CD4-positive, alpha-beta T cell treated with Interferon alpha-2 for 1 hour (primary cell): ENCODE measurements at places on chromosomes 1 and 21.

DNA sequence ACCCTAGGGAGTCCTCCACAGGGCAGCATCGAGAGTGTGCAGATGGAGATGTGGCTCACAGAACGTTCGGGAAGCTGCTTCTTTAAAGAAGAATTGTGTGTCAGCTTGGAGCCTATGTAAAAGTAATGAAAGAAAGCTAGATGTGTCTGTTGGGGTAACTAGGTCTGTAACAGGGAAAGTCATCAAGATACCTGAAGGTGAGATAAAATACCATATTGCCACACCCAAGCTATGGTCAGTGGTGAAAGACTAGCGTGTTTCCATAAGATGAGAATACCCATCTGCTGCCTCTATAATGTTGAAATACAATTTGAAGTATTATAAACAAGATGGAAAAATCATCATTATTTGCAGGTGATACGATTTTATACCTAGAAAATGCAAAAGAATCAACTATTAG is 17.5 kb downstream of the RCAN1 start:
- DNase-seq: no peak

GRCh38 chr1:59393211-59394180 is 96.6 kb downstream of the FGGY start:
- no peak for DNase-seq

DNA sequence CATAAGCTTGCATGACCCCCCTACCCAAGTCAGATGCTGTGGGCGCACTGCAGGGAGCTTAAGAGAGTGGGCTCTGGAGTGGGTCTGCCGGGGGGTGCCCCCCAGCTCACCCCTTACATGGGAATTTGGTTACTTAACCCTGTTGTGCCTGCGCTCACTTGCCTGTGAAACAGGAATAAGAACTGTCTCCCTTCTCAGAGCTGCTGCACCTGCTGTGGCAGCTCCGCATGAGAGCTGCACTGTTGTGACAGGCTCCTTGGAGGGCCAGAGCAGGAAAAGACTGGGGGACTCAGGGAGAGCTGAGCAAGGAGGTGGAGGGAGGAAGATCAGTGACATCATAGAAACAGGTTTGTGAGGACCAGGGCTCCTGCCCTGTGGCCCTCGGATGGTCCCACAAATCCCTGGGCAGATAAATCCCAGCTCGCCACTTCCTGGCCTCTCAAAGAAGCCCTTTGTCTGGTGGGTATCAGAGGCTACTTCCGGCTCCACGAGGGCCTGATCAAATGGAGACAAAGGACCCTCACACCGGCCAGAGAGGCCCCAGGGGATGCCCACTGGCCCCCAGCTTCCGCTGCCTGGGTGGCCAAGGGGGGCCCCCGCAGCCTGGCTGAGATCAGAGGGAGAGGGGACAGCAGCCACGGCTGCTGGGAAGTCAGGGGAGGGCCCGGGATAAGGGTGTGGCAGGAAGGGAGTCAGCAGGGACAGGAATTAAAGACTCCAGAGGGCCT is 28.9 kb upstream of the LAPTM5 start:
- DNase-seq: no peak

- DNase-seq: no peak
These were observed 10.0 kb upstream of the B4GALT3 start for GRCh38 chr1:161187311-161187710.

GRCh38 chr1:51867479-51868232 is 10.9 kb downstream of the NRDC start:
- no peak for DNase-seq

DNA sequence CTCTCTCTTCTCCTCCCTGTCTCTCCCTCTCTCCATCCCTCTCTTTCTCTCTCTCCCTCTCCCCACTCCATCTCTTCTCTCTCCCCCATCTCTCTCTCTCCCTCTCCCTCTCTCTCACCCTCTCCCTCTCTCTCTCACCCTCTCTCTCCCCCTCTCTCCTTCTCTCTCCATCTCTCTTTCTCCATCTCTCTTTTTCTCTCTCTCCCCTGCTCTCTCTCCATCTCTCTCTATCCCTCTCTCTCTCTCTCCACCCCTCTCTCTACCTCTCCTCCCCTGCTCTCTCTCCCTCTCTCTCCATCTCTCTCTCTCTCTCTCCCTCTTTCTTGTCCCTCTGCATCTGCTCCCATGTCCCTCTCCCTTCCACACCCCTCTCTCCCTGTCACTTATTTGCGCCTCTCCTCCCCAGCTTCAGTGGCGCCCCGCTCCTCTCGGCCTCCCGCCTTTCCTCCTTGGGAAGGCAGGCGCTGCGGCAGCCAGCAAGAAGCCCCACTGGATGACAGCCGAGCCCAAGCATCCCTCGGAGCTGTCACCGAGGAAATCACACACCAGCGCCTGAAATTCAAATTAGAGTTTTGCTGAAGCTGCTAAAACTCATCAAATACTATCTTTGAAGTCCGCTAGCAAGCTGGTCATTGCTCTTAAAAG is 15.3 kb upstream of the EPHA8 start:
- DNase-seq: no peak

- no peak for DNase-seq
These were observed 72.3 kb downstream of the SCMH1 start for GRCh38 chr1:41169799-41170180.

GRCh38 chr1:30478799-30479563 is 244.4 kb downstream of the MATN1 start:
- DNase-seq: no peak

GRCh38 chr21:36005018-36005417 is 55.3 kb downstream of the SETD4 start:
- no peak for DNase-seq

DNA sequence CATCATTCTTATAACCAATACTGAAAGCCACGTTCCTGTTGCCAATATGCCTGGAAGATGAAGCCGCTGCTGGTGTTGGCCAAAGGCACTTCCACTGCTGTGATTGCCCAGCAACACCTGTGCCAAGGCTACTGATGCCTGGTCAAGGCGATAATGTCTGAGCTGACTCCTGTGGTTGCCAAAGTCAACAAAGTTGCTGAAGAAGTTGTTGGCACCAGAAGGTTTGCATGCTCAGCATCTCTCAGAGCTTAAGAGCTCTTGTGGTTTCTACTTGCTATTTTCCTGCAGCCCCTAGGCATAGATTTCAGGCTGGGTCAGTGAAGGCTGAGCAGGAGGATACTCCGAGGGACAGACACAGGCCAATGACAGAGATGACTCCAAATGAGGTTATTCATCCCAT is 63.4 kb upstream of the RAB3GAP2 start:
- DNase-seq: no peak

GRCh38 chr1:17120962-17121837 is 1.9 kb upstream of the PADI2 start:
- no peak for DNase-seq

DNA sequence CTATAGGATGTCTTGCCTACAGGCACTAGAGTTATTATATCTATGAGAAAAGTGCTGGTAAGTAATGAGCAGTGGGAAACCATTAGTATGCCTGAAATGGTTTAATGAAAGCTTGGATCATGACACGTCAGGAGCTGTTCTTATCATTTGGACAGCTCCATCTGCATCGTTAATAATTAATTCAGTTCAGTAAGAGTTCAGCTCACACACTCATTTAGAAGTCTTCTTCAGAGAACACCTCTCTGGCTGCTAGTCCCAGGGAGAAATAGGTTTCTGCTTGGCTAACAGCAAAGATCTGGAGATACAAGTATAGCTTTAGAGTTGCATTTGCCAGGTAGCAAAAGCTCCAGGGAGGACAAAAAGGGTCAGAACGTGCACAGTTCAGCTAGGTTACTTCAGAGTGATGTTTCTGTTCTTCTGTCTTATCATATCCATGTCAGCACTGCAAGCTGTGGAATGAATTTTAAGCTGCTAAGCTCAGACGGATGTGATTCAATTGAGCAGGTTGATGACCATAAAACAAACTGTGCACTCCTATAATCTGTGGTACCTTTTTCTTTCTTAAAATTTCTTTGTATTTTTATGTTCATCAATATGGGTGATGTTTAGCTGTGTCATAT is 173.6 kb downstream of the ADGRL2 start:
- DNase-seq: no peak

- no peak for DNase-seq
These were observed 3.0 kb downstream of the RRP1 start for GRCh38 chr21:43792406-43792805.

DNA sequence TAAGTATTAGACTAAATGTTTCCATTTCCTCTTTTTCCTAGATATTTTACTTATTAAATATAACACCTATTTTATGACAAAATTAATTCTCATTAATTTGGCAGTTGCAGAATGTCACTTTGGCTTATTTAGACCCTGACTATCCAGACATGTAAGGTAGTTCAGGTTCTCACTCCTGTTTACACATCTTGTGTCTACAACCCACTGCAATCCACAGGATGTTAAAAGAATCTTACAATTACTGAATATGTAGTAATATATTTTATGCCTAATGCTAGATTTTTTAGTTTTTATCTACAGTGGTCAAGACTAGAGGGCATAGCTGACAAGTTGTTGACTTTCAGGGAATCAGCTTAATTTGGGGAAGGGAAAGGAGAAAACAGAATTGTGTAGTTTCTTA is 346.7 kb downstream of the USP25 start:
- DNase-seq: no peak

DNA sequence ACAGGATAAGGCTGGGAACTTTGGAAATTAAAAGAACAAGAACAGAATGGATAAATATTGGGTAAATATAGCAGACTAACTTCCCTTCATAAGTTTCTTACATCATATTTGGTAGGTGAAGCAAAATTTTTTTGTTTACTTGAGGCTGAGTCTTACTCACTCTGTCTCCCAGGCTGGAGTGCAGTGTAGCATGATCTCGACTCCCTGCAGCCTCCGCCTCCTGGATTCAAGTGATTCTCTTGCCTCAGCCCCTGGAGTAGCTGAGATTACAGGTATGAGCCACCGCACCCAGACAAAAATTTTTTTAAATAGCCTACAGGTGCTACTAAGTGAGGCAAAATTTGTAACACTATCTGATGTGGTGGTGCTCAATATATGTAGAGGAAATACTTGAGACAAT is 50.7 kb downstream of the TM2D1 start:
- no peak for DNase-seq

DNA sequence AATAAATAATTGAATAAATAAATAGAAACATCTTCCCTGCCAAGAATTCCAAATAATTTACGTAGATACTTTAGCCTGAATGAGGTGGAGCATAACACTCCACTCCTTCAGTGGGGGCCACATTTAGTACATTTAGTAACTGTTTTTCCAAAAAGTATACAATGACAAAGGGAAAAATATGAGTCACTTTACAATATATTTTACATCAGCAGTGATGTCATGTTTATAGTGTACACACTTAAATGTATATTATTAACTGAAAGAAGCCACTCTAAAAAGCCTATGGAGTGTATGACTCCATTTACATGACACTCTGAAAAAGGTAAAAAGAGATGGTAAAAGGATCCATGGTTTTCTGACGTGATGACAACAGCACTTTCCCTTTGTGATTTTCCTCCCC is 344.5 kb upstream of the GREM2 start:
- DNase-seq: no peak

- no peak for DNase-seq
These were observed 60.0 kb upstream of the NTPCR start for GRCh38 chr1:232890340-232890943.

DNA sequence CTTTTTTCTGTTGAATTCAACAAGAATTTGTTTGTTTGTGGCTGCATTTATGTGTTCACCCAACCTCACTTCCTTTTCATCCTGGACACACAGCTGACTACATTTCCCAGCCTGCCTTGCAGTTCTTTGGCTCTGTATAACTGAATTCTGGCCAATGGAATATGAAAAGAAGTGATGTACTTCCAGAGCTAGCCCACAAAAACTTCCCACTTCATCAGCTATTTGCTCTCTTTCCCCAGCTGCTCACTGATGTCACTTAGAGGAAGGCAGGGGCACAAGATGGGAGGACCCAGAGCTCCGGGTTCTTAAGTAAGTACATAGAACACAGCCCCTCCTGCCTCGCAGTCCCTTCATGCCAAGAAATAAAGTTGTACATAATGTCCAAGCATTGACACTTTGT is 235.0 kb upstream of the FGGY start:
- DNase-seq: peak; percentile 9

GRCh38 chr1:65230731-65231481 is 78.4 kb upstream of the DNAJC6 start:
- DNase-seq: no peak

GRCh38 chr21:34595457-34595856 is 19.5 kb downstream of the RCAN1 start:
- no peak for DNase-seq

- DNase-seq: no peak
These were observed 149.2 kb downstream of the ACTL8 start for GRCh38 chr1:17904290-17904689.

GRCh38 chr1:12052008-12052573 is 11.0 kb upstream of the TNFRSF8 start:
- DNase-seq: peak; percentile 17

DNA sequence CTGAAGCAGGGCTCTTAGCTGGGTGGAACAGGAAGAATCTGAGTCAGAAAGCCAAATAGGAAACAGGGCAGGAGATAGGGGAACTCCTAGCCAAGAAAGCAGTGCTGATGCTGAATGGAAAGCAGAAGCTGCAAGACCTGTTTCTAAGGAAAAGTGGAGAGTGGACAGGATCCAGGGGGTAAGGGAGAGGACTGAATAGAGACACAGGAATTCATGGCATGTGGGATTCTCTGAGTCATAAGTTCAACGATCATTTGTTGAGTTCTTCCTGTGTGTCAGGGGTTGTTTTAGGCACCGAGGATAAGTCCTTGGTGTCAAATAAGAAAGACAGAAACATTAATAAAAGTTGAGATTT is 153.8 kb upstream of the FGGY start:
- DNase-seq: no peak

- no peak for DNase-seq
These were observed 108.0 kb upstream of the TRABD2B start for GRCh38 chr1:48105165-48105564.

GRCh38 chr1:92424381-92424780 is 62.3 kb downstream of the GFI1 start:
- no peak for DNase-seq

DNA sequence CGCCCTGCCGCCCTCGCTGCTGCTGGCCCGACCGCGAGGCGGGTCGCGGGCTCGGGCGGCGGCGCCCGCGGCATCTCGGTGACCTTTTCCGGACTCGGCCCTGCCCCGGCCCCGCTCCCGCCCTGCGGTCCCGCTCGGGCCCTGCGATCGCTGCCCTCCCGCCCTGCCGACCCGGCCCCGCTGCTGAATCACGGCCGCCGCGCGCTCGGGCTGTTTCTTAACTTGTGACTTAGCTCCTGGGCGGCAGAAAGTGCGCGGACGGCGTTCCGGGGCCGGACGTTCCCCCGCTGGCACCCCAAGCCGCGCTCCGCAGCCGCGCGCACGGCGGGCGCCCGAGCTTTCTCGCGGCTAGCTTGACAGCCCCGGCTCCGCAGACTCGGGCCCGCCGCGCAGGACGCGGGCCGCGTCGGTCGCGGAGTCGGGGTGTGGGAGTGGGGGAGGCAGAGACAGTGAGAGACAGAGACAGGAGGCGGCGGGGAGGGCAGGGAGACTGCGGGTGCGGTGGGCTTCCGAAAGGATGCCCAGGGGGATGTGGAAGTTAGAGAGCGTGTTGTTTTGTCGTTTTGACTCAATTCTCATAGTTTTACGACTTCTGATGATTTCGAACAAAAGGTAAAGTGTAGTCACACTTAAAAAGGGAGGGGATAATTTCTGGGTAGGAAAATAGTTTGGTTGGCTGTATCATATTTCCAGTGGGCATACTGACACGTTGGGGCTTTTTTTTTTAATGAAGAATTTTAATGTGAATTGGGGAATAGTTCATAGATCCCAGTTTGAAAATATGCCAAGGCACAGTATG is 49.8 kb downstream of the PRDM2 start:
- DNase-seq: peak; percentile 50
